ENCODE measurements at places on chromosomes 11 and 22. TPM values are rescaled to one million over a fixed set of nuclear protein-coding genes. Genes with fewer than 3 reads are reported as not detected.

- DNase-seq = no peak
Measured at GRCh38 chr22:49239264-49240015, 588.2 kb downstream of the BRD1 start.

- no peak for DNase-seq
Measured at GRCh38 chr11:110909336-110909735, 197.1 kb upstream of the ARHGAP20 start.

- DNase-seq = no peak
Measured at GRCh38 chr22:32822179-32822877, 20.8 kb downstream of the TIMP3 start.

GRCh38 chr11:86571273-86571948 lies 101.0 kb downstream of the ME3 start:
- DNase-seq = no peak

DNA sequence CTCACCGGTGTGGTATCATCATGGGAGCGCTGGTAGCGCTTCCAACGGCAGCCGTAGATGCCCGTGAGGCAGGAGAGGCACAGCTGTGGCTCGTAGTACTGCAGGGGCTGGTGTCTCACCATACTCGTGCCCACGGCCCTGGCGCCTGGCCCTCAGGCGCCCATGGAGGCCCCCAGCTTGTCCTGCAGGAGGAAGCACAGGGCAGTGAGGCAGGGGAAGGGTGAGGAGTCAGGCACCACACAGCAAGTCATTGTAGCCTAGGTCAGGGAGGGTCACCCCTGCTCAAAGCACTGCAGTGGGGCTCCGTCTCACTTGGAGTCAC lies 44.6 kb upstream of the KLHL35 start:
- DNase-seq = no peak

DNA sequence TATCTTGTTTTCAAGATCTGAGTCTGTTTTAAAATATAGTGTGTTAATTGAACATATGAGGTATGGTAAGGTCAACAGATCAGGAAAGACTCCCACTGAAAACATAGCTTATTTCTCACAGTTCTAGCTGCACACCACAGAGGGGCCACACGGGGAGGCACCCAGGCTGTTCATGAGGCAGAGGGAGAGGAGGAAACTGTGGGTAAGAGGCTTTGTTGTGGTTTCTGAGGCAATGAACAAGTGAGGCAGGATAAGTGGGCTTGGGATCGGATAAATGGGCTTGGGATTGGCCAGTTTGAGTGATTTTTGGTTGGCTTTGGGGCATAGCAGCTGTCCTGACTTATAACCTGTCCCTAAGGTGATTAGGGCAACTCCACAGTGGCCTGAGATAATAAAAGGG lies 242.1 kb downstream of the LUZP2 start:
- DNase-seq = no peak

Gene SLC6A5
- total RNA-seq = not detected

Gene ZBTB3
- total RNA-seq = 7.3 TPM

Gene HTR3A
- total RNA-seq = not detected

Gene C11orf97
- not detected for total RNA-seq
